NCI-H1436 (cell line): ENCODE measurements at places on chromosomes 11 and 22.

- no peak for DNase-seq
Observed at GRCh38 chr11:109480251-109480650, 58.3 kb downstream of the C11orf87 start.

GRCh38 chr11:128061281-128061871 is 526.0 kb downstream of the ETS1 start:
- DNase-seq: peak; percentile 20

DNA sequence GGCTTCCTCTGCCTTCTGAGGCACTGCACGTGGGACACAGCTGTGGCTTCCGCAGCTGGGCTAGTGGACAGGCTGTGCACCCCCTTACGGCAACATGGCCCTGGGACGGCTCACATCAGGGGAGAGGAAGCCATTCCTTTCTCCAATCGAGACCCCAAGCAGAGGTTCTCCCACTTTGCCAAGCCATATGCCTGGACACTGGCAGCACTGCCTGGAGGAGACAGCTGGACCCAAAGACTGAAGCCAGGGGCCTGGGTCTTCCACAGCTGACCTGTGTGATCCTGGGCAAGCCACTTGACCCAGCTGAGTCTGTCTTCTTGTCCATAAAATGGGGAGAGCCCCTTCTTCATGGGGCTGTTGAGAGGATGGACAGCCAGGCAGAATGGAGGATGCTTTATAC is 65.4 kb downstream of the SHISAL1 start:
- DNase-seq: no peak

GRCh38 chr22:40050258-40050657 is 55.5 kb downstream of the FAM83F start:
- DNase-seq: no peak

DNA sequence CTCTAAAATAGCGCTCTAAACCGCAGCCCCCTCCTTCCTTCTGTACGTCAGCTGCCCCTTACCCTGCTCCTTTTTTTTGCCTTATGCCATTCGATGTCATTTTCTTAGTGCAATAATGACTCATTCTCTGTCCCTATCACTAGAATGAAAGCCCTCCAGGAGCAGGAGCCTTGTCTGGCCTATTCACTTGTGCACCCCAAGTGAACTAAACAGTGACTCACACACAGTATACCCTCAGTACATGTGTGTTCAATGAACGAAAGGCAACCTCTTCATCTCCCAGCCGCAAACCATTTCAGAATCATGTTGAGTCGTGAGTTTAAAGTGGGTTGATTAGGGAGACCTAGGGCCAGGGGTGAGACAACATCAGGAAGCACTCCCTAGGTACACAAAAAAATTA is 50.7 kb upstream of the SPATA19 start:
- DNase-seq: no peak

DNA sequence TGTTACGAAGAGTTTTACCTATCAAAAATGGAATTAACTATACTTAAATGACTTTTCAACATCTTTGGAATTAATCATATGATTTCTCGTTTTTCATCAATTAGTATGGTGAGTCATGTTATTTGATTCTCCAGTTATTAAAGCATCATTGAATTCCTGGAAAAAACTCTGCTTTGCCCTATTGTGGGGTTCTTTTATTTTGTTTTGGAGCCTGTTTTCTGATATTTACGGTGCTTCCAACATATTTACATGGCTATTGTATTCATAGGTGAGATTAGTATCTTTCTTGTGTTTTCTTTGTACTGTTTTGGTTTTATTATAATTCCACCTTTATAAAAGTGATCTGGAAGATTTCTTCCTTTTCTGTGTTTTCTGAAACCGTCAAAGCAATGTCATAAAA is 902.7 kb downstream of the TBC1D22A start:
- DNase-seq: no peak

GRCh38 chr11:133746663-133747306 is 98.5 kb downstream of the SPATA19 start:
- no peak for DNase-seq

DNA sequence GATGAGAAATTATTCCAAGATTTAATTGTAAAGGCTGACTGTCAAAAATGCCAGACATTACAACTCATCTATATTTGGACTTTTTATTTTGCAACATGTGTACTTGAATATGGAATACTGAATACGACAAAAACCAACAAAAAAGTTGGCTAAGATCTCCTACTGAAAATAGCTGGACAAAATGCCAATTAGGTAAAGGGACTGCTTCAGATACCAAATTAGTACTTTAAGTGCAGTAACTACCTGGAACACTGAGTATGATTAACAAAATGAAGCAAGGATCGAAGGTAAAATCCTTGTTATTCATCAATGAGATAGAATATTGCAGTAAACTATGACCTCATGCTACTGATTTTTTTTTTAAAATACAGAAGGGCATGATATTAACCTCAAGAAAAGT is 173.8 kb downstream of the SOX6 start:
- DNase-seq: no peak

GRCh38 chr11:10941414-10941813 is 83.6 kb upstream of the ZBED5 start:
- no peak for DNase-seq

DNA sequence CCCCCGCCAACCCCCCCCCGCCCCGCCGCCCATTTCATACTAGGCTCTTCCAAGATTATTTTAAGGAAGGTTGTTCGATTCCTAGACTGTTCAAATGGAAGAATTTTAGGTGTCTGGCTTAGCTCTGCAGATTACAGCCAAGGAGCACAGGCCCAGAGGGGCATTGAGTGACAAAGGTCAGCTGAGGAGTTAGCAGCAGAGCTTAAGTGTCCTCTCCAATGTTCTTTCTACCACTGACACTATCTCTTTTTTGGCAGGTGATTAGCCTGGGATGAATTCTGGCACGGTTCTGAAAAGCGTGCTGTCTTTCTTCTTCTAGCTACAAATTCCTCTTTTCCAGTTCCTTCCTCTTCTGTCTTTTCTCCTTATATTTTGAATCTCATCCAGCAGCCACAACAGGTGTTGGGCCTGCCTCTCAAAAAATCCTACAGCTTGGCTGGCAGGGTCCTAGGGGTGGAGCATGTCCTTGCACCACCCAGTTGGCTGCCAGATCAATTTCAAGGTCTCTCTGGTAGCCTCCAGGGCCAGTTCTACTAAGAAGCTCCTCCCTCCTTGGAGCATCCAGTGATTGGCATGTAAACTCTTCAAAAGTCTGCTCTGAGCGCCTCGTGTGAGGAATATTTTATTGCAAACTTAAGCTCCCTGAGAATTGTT is 23.0 kb downstream of the KCNE3 start:
- no peak for DNase-seq

GRCh38 chr22:20402960-20403778 is 9.2 kb downstream of the ZNF74 start:
- no peak for DNase-seq

- no peak for DNase-seq
Observed at GRCh38 chr11:19284881-19285280, 44.1 kb upstream of the E2F8 start.
